Stimulated activated CD4-positive, alpha-beta T cell treated with anti-CD3 and anti-CD28 coated beads, Interleukin-1b, Interleukin-23, amount 100 ng/mL, for 48 hours (primary cell): ENCODE measurements at places on chromosomes 11 and 22.

GRCh38 chr22:22235558-22235957, 9.0 kb upstream of the VPREB1 start:
- DNase-seq: peak; percentile 53

- no peak for DNase-seq
Observed at GRCh38 chr11:130144861-130145281, 14.7 kb upstream of the ST14 start.

GRCh38 chr11:131246156-131246555, 124.3 kb upstream of the NTM start:
- no peak for DNase-seq

DNA sequence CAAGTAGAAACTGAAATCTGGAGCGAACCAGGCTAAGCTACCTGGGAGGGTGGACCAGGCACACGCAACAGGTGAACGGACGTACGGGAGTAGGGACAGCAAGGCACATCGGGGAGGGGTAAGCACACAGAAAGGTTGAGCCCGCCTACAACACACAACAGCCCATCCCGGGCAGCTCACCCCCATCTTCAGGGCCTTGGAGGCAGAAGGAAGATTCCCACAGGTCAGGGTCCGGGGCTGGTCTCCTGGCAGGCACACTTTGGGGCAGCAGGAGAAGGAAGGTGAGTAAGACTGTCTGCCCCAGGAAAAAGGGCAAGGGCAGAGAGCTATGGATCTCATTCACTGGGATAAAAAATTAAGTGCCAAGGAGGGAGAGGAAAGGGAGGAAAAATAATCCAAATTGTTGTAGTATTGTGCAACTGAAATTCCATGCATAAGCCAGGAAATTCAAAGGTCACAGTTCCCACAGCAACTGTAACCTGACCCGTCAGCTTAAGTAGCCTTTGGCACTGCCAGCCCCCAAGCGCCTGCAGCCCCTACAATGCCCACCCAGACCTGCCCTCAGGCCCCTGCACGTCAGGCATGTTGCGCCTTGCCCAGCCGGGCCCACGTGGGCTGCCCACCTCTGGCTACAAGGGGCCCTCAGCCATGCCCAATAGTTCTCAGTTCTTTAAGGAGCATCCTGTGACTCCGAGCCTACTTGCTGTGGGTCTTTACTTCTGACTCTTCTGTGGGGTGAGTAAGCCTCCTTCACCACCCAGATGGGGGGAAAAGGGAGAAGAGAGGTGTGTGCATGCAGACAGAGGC, 51.8 kb downstream of the MICAL3 start:
- DNase-seq: no peak

GRCh38 chr11:109155291-109155690, 266.7 kb upstream of the C11orf87 start:
- no peak for DNase-seq

GRCh38 chr11:134398644-134399292, 13.3 kb downstream of the B3GAT1 start:
- DNase-seq: no peak

- no peak for DNase-seq
Observed at GRCh38 chr11:76768088-76768908, 14.9 kb upstream of the TSKU start.

- DNase-seq: no peak
Observed at GRCh38 chr11:942823-943222, 17.2 kb downstream of the AP2A2 start.

DNA sequence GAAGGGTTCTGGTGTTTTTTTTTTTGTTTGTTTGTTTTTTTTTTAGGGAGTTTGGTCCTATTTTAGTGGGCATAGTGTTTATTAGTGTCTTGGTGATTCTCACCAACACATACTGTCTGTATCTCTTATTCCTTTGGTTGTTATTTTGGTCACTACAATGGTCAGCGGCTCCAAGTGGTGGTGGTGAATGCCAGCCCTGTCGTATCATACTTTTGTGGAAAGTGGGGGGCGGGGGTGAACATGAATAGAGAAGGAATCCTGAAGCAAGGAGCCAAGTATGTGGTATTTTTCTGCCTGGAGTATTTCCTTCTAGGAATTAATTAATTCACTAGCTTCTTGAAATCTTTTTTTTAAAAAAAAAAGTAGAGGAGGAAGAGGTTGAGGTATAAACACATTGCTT, 79.6 kb downstream of the GRK3 start:
- no peak for DNase-seq

GRCh38 chr11:21489416-21490115, 703.3 kb upstream of the ANO5 start:
- DNase-seq: no peak

- no peak for DNase-seq
Observed at GRCh38 chr11:75954039-75954438, 139.0 kb downstream of the UVRAG start.

GRCh38 chr11:126808296-126808695, 192.3 kb downstream of the KIRREL3 start:
- DNase-seq: no peak

DNA sequence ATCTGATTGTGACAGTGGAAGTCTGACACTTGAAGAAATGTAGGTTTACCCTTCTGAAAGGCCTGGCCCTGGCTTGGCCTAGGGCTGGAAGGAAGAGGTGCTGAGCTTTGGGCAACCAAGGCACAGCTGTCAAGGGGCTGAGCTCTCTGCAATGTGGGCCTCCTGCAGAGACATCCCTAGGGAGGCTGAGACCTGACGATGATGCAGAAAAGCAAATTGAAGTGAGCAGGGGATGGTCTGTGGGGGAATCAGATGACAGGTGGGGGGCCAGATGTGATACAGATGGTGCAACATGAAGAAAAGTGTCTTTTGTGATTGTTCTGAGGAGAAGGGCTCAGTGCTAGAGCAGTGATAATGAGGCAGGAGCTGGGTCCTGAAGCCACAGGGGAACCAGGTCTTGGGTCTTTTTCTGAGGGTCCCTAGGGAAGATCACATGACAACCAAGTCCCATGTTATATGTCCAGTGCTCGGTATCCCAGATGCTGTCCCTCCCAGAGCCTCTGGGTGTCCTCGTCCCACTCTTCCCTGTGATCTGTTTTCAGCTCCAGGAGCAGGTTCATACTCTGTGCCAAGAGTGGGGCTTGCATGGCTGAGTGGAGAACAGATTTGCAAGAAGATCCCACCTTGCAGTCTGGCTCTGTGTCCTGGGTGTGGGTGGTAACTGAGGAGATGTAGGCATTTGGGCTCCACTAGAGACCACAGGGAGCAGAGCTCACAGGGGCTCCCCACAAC, 79.9 kb upstream of the VPREB1 start:
- DNase-seq: no peak

DNA sequence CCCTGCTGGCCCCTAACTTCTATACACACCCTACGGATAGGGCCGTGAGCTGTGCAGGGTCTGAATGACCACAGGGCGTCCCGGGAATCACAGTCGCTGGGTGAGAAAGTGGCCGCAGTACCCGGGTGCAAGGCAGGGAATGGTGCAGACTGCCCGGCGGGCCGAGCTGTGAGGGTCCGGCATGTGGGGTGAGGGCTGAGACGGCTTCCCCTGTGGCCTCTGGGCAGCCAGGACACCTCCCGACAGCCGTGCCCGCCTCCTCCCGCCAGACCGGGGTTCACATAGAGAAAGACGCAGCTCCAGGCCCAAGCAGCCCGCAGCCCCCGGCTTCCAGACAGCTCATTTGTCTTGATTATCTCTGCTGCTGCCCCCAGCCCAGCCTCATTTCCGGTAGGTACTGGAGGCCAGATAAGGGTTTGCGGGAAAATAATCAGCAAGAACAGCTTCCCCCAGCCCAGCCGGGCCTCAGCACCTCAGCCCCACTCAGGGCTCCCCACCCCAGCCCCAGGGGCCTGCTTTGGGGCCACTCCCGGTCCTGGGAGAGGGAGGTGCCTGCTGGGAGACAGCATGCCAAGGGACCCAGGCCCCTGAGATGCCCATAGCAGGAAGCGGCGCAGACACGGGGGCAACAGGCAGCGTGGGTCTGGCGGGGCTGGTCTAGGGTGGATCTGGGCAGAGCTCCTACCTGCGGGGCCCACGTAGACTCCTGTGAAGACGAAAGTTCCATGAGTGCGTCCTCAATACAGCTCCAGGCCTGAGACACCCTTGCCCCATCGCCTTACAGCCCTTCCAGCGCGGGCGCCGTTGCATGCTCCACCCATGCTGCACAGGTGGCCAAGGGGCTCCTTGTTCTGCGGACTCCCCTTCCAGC, 123.1 kb downstream of the BRD1 start:
- no peak for DNase-seq

DNA sequence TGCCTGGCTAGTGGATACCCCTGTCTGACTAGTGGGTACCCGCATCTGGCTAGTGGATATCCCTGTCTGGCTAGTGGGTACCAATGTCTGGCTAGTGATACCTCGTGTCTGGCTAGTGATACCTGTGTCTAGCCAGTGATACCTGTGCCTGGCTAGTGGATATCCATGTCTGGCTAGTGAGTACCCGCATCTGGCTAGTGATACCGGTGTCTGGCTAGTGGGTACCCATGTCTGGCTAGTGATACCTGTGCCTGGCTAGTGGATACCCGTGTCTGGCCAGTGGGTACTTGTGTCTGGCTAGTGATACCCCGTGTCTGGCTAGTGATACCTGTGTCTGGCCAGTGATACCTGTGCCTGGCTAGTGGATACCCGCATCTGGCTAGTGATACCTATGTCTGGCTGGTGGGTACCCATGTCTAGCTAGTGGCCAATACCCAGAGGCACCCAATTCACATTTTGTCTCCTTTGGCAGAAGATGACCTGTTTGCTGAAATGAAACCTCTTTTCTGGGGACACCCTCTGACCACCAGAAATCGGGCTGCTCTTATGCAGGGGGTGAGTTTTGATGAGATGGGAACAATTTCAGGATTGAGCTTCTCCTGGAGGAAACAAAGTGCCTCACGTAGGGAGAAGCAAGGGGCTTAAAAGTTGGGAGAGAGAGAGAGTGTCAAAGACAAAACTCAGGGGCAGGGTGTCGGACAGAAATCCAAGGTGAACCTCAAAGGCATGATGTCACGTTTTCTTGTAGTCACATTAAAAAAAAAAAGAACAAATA, 63.4 kb downstream of the SMIM38 start:
- DNase-seq: no peak

- DNase-seq: no peak
Observed at GRCh38 chr11:66063900-66064299, 6.2 kb upstream of the PACS1 start.

DNA sequence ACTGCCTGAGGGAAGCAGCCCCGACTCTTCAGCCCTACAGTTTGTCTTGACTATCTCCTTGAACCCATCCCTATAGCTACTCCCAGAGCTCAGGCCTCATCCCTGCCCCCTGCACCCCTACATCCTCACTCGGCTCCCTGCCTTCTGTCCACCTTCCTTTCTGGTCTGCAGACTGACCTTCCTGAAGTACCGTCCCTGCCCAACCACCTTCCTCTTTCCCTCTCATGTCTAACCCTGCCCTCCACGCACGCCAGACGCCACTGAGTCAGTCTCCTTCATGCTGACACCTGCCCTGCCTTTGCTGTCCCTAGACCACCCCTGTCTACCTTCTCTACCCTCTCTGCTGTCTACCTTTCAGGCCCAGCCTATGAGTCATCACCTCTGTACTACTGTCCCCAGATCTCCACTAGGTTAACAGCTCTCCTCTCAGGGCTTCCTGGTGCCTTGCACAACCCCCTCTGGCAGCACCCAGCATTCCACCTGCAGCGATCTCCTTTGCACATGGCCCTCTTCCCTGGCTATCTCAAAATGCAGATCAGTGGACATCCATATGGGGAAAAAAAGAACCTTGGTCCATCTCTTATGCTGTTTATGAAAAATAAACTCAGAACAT, 8.9 kb downstream of the KCTD21 start:
- DNase-seq: no peak

- DNase-seq: no peak
Observed at GRCh38 chr11:133825156-133825555, 20.2 kb downstream of the SPATA19 start.

DNA sequence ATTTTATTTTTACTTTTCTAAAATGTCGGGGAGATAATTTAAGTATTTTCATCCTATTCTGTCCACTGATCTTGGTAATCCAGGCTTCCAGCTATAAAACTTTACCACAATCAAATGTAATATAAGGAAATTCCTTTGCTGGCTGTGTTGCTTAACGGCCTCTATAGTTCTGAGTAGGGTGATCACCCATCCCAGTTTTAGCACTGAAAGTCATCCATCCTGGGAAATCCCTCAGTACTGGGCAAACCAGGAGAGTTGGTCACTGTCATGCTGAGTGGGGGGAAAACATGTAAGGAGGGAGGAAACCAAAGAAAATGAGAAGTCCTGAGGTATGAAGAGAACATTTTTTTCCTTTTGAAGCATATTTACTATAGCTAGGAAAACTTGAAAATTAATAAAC, 12.8 kb upstream of the BACE1-AS start:
- no peak for DNase-seq

- no peak for DNase-seq
Observed at GRCh38 chr11:134040386-134041302, 28.2 kb upstream of the JAM3 start.
